ENCODE measurements at places on chromosomes 7 and 10. TPM values are rescaled to one million over a fixed set of nuclear protein-coding genes. Genes with fewer than 3 reads are reported as not detected.

ZNF783 gene
- 12.9 TPM for total RNA-seq

ANK3 gene
- total RNA-seq = 0.58 TPM

OR13A1 gene
- 0.23 TPM for total RNA-seq

DNA sequence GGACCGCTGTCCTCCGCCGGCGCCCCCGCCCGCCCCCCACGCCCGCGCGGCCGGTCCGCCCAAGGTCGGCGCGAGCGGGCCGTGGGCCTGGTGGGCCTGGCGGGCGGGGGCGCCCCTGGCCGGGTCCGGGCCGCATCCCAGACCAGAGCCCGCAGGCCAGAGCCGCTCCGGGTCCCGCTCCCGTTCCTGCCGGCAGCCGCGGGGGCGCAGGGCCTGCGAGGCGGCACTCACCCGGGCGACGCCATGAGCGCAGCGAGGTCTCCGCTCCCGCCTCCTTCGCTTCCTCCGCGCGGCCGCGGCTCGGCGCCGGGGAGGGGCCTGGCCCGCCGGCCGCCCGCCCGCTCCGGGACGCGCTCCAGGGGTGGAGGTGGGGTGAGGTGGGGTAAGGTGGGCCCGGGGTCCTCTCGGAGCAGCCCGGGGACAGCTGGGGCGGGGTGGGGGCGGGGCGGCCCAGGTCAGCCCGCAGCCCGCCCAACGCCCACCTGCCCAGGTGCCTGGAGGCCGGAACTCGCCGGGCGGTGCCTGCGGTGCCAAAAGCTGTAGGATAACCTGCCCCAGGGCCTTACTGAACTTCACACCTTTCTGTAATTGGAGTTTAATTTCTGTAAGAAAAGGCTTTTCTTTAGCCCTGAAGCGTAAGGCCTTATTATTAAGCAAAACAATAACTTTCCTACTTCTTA lies at the start of gene URGCP:
Gene URGCP, minus strand, starts transcription at position 266 of the 680 bp plus-strand sequence. Its CDS starts 21 bp downstream, at position 245.
- no peak for DNase-seq
